ENCODE measurements at places on chromosomes 3 and 15.
A peak's percentile ranks its signal among the peaks of the same experiment; 100 is the strongest.

DNA sequence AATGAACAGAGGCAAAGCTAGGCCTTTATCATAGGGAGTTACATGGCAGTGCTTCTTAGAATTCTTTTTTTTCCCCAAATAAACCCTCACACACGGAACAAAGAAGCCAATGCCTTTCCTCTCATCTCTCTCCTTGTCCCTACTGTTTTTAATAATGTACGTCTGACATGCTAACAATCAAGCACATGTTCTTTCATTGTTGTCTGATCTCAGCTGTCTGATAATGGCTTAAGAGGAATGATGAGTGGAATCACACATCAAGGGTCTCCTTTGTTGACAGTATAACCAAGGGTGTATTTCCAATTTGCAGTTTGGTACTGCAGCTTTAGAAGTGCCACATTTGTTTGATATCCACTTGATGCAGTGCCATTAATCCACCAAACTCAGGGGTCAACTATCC lies 34.8 kb upstream of the EPHA3 start:
- no peak for DNase-seq

DNA sequence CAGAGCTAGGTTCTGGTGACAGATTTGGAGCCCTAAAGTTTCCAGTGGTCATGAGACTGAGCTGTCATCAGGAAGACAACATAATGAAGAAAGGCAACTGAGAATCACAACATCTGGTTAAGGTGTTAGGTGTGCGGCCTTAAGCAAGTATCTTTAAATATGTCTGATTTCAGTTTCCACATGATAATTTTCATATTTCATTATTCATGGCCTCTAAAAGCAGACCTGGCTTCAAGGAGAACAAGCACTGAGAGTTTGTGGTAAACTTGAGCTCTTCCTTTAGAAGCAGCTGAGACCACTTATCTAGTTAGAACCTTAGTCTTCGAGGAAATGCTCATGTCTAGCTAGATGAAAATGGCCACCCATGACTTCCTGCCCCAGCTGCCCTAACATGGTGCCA lies 25.7 kb upstream of the MYLK start:
- DNase-seq: no peak

GRCh38 chr3:67598814-67599556 lies 55.4 kb downstream of the SUCLG2 start:
- DNase-seq: no peak

- DNase-seq: no peak
Measured at GRCh38 chr15:70459312-70459711, 304.0 kb downstream of the UACA start.

GRCh38 chr15:51589881-51590568 lies 32.5 kb downstream of the DMXL2 start:
- DNase-seq: no peak

GRCh38 chr15:42056934-42057798 lies 36.3 kb upstream of the PLA2G4E start:
- peak; percentile 50 for DNase-seq
